ENCODE measurements at places on chromosomes 4 and X.

DNA sequence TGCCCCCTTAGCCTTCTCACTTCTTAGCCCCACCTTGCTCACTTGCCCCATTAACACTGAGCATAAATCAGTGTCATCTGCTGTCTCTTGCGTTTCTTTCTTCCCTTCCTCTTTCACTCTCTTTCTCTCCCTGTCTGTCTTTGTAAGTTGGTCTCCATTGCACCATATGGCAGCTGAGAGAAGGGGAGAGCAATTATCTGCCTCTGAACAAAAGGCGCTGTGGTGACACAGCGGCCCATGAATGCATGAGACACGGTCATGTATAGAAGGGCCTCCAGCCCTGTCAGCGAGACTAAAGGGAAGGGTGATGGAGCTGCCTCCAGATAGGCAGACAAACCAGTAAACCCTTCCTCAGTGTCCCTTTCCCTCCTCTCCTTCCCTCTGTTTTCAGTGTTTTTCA lies 88.8 kb upstream of the PCDH18 start:
- DNase-seq = no peak

DNA sequence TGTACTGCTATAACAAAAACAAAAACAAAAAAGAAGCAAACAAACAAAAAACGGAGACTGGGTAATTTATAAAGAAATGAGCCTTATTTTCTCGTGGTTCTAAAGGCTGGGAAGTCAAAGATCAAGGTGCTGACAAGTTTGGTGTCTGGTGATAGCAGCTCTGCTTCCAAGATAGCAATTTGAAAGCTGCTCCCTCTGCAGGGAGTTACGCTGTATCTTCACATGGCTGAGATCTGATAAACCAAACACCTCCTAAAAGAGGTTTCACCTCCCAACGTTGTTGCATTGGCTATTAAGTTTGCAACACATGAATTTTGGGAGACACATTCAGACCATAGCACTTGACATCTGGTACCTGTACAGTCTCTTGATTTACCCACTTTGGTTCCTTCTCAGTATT lies 854.2 kb downstream of the CENPC start:
- no peak for DNase-seq

DNA sequence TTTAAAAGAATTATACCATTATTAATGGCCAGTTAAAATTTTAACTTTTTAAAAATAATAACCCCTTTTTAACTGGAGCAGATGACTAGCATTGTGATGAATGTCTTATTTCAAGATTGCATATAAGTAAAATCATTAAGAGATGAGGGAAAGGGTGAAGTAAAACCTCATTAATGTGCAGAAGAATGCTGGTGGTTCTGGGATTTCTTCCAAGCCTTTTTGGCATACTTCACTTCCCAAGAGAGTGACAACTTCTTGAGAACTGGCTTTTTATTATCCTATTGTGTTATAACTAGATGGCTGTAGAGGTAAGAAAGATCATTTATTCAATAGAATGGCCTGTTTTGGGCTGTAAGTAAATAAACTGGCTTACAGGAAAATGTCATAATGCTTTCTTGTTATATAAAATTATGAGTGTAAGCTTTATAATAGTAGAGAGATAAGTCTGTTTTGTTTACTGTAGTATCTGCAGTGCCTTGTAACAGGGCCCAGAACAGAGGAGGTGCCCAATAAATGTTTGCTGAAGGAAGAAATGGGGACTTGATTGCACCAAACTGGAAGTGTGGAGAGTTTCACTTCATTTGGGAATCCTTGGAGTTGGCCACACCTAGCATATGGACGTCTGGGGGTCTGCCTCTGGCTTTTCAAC lies 242.9 kb upstream of the PITX2 start:
- peak; percentile 88 for DNase-seq

- DNase-seq = no peak
Measured at GRCh38 chrX:65994519-65995506, 45.1 kb downstream of the VSIG4 start.

DNA sequence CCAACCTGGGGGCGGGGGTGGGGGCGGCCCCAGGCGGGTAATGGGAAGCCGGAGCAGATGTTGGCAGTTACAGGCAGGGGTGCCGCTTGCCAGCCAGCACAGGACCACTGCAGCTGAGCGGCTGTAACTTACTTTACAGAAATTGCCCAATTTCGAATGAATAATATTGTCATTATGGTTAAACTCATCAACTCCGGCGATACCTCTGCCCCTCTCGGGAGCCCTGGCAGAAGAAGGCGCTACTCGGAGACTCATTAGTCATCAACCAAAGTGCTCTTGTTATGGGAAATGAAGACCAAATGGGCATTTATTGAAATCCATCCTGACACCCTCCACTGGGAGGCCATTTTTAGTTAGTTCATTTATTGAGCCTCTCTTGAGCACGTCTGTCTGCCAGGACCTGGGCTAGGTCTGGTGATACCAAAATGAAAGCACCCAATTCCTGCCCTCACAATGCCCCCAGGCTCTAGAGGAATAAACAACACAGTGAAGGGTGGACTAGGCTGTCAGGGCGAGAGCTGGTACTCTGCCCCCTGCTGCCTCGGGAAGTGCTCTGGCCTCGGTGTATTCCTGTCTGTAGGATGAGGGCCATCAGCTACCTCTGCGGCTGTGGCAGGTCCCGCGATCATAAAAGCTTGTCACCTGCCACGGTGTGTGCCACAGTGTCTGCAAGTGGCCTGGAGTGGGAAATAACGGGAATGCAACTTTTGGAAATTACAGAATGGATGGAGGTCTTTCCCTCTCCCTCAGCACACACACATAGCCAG lies 159.1 kb upstream of the PSAPL1 start:
- DNase-seq = no peak

DNA sequence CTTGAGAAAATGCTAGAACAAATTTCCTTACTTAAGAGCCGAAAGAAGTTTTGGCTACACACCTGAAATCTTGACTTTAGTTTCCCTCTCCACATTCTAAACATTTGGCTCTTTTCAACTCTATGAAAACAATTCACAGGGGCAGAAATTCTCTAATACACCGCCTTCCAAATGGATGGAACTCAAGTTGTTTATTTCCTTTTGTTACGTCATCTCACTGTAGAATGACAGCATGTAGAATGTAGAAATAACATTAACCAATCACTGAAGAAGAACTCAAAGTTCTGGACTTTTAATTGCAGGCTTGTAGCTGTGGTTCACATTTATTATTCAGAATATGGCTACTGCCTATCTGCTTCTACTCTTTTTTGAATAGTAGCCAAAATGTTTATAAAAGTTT lies 1.9 kb downstream of the DMP1 start:
- no peak for DNase-seq

DNA sequence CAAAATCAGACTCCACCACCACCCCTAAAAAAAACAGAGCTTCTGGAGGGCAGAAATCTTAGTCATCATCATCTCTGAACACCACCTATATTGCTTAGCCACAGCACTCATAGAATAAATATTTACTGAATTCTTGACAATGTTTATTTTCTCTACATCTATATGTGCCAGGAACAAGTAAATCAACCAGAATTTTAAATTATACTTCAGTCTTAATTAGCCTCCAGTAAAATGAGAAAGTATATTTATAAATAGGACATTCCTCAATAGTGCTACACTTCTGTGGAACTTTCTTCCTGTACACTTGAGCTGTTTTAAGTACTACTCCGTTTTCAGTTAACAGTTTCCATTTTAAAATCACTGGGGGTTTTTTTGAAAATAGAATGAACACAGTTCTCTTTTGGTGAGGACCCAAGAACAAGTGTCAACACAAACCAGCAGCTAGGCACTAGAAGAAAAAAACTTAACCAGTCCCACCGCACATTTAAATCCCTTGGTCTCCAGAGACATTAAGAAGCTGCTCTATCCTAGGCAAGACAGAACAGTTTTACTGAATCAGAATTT lies 25.5 kb downstream of the SMIM14 start:
- no peak for DNase-seq

- DNase-seq = no peak
Measured at GRCh38 chrX:8091510-8091909, 79.6 kb downstream of the VCX2 start.

DNA sequence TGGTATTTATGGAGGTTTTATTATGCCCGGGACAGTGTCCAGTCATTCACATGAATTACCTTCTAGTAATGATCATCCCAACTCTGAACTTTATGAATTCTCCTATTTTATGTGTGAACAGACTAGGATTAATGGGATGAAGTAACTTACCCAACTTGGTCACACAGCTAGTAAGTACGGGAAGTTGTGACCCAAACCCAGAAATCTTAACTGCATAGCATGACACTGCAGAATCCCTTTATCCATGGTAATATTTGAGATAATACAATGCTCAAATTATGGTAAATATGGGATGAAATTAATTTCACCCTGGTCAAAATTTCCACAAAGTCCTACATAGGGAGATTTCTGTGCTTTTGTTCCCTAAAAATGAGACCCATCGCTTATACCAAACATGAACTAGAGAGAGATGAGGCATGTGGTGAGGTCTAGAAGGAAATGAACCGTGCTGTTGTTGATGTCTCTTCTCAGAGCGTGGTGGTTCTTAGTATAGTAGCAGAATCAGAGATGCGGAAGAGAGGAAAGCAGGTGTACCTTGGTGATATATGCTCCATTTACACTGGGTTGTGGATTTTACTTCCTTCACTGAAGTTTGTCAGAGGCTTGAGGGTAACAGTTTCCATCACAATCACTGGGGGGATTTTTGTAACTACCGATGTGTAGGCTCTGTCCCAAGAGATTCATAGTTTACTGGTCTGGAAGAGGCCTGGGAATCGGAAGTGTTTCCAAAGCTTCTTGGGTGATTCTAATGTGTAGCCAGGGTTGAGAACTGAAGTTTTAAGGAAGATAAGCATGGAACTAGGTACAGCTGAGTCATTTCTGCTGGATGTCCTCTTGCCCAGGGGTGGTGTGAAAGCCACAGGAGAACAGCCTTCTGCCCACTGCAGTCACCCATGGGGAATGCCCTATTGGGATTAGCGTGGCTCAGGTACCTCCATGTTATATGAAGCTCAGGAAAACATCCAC lies 30.2 kb upstream of the FAM9C start:
- no peak for DNase-seq

DNA sequence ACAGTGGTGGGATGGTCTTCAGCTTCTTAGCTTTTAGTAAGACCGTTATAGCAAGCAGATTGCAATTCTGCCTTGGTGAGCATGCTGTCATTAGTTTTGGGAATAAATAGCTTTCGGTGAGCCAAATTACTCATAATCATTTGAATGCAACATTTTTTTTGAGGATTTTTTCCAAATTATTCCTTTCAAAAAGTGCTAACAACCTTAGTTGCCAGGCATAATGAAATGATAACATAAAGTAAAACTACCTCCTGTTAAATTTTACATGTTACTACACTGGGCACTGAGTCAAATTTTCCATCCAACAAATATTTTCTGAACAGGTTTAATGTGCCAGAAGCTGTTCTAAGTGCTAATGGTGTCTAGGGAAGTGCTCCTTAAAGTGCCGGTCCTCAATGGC lies 15.8 kb upstream of the NPFFR2 start:
- DNase-seq = no peak

DNA sequence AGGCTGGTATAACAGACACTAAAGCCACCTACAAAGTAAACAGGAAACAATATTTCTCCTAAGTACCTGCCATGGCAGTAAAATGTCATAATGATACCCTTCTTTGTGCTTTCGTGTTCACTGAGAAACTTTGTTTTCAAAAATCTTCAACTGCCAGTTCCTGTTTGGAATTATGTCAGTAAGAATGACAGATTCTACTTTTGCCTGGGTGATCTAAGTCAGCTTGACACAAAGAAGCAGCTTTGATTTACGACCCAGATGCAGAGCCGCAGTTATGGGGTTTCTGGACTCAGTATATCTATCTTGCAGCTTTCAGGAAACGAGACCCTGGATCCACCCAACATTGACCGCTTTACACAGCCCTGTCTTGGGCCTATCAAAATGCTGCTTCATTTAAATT lies 71.2 kb downstream of the SNX25 start:
- DNase-seq = no peak

- DNase-seq = no peak
Measured at GRCh38 chr4:89939994-89940393, 45.3 kb downstream of the MMRN1 start.

DNA sequence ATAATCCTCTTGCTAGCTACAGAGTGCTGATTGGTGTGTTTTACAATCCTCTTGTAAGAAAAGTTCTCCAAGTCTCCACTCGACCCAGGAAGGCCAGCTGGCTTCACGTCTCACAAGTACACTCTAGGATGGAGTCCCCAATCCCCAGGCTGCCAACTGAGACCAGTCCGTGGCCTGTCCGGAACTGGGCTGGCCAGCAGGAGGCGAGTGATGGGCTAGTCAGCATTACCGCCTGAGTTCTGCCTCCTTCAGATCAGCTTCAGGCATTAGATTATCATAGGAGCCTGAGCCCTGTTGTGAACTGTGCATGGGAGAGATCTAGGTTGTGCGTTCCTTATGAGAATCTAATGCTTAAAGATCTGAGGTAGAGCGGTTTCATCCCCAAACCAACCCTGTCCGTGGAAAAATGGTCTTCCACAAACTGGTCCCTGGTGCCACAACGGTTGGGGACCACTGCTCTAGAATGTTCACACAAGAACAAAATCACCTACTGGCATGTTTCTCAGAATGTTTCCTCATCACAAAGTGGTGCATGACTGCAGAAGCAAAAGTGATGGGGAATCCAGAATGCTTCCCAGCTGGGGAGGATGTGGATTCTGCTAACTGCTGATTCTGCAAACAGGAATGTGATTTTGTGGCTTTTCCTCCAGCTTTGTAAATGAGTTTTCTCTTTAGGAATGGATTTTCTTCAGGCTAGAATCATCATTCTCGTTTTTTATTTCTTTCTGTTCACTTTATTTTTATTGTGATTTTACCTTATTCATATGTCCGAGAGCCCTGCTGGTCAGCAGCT lies 40.9 kb downstream of the SEPTIN11 start:
- peak; percentile 90 for DNase-seq

DNA sequence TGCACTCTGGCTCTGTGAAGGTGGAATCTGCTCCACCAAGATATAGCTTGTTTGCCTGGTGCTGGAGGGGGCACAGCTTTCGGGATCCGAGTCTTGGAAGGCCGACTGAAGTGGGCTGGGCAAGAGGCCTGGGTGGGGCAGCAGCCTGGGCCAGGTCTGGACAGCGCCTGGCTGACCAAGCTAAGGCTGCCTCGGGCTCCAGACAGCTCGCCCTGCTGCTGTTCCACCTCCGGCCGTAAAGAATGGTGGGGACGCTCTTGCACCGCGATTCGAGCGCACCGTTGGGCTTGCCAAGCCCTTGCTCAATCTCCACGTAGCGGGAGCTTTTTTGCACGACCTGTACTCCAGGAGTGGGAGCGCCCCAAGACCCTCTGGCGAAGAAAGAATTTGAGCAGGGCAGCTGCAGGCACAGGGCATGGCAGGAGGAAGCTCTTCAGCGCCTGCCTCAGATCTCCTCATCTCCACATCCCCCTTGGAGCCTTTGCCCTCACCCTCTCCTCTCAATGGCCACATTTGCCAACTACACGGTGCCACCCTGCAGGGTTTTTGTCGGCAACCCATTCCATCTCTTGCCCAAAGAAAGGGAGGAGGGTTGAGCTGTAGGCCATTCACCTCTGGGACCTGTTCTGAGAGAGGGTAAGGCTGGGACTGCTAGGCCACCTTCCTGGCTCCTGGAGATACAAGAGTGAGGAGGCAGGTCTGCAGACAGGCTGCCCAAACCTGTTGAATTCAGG lies 18.9 kb downstream of the CNGA2 start:
- DNase-seq = no peak
